ENCODE measurements at places on chromosomes 3 and 15.

GRCh38 chr15:35443376-35443775 lies 102.6 kb downstream of the DPH6 start:
- no peak for DNase-seq

DNA sequence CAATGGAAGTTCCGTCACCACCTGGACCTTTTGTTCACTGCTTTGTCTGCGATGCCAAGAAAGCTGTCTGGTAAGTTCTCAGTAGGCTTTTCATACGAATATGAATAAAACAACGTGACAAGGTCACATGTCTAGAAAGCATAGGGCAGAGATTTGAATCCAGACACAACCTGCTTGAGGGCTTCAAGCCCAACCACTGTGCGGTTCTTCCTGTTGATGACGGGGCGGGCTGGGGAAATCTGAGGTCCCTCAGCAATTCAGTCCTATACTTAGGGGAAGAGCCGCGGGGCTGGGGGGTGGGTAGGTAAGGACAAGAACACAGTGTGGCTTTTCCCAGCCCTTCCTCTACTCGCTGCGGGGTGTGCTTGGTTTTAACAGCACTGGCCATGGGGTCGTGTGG lies 32.4 kb upstream of the SMAD3 start:
- no peak for DNase-seq

GRCh38 chr3:50442945-50443579 lies 60.4 kb downstream of the CACNA2D2 start:
- no peak for DNase-seq

DNA sequence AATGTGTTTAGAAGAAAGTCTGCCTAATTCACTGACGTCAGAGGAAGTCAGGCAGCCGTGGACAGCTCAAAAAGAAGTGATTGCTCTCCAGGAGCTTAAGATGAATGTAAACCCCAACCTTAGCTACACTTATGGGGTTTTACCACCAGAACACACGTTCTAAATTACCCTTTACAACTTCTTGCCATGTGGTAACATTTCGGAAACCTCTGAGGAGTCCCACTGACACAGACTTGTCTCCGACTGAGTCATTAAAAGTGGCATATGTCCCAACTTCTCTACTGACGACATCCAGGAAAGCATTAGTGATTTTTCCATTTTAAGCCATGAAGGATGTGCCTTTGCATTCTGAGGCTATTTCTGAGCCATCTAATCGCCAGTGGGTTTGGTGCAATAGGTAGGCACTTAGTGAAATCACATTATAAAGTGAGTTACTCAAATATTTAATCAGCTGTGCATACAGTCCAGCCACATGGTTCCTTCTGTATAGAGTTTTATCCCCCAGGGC lies 32.4 kb downstream of the C2CD4A start:
- DNase-seq: no peak

All from NCI-H1930 (cell line).